ENCODE measurements at places on chromosomes 16 and 17.

GRCh38 chr17:64426596-64426995 lies 22.3 kb upstream of the MILR1 start:
- no peak for DNase-seq

DNA sequence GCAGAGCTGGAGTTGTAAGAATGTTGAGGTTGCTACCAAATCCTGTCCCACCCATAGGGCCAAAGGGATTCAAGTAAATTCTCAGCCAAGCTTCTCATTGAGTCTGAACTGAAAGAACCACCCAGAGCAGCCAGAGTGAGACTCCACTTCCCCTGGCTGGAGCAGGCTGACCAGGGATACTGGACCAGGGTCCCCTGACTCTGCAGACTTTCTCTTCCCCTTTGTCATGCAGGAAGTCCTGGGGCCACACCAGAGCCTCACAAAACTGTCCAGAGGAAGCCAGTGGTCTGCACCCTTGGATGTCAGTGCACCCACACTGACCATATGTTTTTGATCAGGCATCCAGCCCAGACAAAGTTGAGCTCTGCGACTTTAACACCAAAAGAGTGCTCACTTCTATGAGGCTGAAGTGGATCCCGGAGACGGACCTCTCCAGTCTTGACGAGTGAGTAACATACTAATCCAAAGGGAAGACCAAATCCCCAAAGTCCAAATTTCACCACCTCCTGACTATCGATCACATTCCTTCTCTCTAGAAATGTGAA lies 4.1 kb downstream of the NXN start:
- DNase-seq: no peak

- no peak for DNase-seq
These were observed 54.9 kb downstream of the SNX11 start for GRCh38 chr17:48162306-48162934.

- no peak for DNase-seq
These were observed 139.0 kb downstream of the SNX11 start for GRCh38 chr17:48246612-48247011.

- DNase-seq: no peak
These were observed 2.1 kb downstream of the NHERF1 start for GRCh38 chr17:74750327-74751069.

GRCh38 chr16:81546781-81547180 lies 102.2 kb downstream of the CMIP start:
- DNase-seq: no peak
